ENCODE measurements at places on chromosomes 11 and 22.

GRCh38 chr11:123690485-123690884 is 36.1 kb upstream of the SCN3B start:
- no peak for DNase-seq

- DNase-seq, result peak; percentile 66
Measured at GRCh38 chr11:1827095-1827813, 7.5 kb upstream of the SYT8 start.

GRCh38 chr11:117178210-117179034 is at the start of gene SIDT2:
Gene SIDT2 (plus strand): TSS chr11:117178743. CDS start chr11:117179264, 521 bp downstream.
- DNase-seq, result peak; percentile 95

DNA sequence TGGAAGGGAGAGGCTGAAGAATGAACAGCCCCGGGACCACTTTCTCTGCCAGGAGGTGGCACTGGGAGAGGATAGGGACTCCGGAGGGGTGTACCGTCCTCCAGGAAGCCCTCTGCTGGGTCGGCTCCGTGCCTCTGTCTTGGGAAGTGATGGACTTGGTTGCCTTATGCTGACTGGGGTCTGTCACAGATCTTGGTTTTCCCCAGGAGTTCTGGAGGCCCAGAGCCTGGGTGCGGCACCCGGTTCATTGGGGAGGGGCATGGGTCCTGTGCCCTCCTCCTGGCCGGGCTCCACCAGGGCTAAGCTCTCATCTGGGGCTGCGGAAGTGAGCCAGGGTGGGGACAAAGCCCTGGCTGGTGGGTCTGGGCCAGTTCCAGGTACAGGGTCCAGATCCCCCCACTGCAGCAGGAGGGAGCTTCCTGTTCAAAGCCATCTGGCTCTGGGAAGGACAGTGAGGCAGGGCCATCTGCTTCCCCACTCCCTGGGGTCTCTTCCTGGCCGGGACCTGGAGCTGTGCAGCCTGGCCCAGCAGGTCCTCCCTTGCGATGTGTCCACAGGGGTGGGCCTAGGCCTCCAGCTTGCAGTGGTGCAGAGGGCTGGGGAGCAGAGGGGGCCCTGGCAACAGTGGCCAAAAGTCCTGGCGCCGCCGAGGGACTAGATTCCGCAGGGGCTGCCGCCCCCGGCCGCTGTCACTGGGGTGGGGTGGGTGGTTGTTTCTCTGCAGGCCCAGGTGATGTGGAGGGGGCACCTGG is 1.1 kb upstream of the AP2A2 start:
- DNase-seq, result no peak

DNA sequence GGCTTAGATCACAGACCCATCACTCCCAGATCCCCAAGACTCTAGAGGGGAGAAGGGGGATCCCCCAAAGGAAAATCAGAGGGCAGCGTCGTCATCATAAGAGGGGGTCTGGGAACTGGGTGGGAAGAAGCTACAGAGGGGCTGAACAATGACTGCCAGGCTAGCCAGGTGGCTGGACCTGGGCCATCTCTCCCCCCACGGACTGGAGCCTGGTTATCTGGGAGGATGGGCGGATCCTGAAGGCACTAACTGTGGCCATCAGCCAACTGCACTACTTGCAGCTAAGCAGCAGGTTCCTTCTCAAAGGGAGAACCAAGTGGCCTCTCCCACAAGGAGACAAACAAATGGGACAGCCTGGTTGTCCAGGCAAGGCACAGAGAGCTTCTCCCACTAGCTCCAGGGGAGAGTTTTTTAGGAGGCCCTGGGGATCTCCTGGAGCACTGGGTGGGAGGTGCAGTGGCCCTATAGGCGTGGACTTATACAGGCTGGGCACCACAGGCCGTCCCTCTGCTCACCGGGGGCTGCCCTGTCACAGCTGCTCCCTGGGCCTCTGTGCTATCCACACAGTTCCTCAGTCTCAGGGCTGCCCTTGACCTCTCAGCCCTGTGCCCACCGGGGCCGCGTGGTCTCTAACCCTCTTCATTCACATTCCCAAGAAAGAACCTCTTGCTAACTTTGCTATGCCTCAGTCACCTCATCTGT is 15.4 kb downstream of the P2RY6 start:
- DNase-seq, result no peak

DNA sequence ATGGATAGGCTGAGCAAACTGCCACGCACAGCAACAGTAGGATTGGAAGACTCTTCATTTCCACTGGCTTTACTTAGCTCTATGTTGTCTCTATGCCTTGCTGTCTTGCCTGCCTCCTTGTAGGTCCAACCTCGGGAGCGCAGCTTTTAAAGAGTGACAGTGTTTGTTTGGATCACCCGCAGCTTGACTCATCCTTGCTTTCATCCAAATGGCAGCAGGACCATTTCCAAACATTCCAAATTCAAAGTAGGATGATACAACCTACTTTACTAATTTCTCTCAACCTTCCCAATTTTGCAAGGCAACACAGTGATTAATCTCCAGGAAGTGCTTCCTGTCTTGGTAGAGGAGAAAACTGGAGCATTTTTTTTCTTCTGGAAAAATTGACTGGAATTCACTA is at the start of gene MMP3:
Gene MMP3, minus strand, starts transcription at position 121 of the 400 bp plus-strand sequence. Its CDS starts 63 bp downstream, at position 58.
- no peak for DNase-seq

- DNase-seq, result no peak
Measured at GRCh38 chr22:44146088-44146861, 34.5 kb upstream of the PARVG start.

- no peak for DNase-seq
Measured at GRCh38 chr22:46043816-46044620, 67.1 kb upstream of the WNT7B start.

Measured in right lung (tissue), 10 donors.